ENCODE measurements at places on chromosomes 3 and 15.

- DNase-seq: no peak
Observed at GRCh38 chr3:182436547-182436946, 356.8 kb upstream of the ATP11B start.

DNA sequence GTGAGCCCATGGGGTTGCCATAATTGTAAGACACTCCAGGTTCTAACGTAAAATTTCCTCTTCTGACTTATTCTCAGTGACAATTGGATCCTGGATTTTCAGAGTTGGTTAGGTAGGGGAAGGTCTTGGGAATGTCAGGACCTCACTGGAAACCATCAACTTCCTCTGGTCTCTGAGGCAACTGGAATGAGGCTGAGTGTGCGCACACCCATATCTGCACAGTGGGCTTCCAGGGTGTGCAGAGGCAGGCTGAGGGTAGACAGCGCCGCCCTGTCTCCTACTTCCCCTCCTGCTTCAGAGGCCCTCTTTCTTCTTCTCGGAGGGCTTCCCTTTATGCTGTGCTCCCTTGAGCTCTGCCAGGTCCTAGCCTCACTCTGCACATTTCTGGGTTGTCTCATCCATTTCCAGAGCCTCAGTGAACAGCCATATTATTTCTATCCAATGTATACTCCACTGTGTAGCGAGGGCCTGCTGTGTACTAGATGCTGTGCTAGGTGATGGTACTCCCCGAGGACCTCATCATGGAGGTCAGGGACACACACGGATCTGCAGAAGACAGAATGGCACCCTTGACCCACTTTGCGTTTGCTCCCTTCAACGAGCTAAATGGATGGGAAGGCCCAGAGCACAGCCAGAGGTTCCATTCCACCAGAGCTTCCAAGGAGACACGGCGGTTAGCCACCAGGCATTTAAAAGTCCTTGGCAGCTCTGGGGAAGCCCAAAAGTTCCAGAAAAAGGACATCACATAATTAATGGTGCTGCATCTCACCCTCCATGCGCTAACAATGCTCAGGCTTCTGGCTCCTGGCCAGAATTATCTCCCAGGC lies 18.3 kb downstream of the ACAA1 start:
- DNase-seq: peak; percentile 18

GRCh38 chr15:41955807-41956525 lies 16.4 kb downstream of the EHD4 start:
- DNase-seq: no peak

- no peak for DNase-seq
Observed at GRCh38 chr15:59609730-59610712, 1.6 kb upstream of the GCNT3 start.

- no peak for DNase-seq
Observed at GRCh38 chr15:65180167-65180566, 5.0 kb downstream of the CLPX start.

DNA sequence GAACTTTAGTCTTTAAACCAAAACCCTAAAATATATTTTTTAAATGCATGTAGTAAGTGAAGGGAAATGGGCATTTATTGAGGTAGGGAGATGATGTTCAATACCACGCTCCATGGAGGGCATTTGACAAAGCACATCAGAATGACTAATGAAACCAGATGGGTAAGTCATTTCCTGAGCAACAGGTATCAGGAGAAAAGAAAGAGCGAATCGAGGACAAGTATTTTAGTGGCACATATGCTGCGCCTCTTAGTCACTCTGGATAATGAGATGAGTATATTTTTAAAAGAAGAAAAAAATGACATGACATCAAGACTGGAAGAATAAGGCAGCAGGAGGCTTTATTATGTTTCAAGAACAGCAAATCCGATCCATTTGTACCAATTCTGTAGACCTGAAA lies 129.0 kb upstream of the ARHGEF3 start:
- no peak for DNase-seq

All from midbrain (tissue), 1 donor.